CD4-positive, alpha-beta T cell (primary cell): ENCODE measurements at places on chromosomes 2 and 18.

DNA sequence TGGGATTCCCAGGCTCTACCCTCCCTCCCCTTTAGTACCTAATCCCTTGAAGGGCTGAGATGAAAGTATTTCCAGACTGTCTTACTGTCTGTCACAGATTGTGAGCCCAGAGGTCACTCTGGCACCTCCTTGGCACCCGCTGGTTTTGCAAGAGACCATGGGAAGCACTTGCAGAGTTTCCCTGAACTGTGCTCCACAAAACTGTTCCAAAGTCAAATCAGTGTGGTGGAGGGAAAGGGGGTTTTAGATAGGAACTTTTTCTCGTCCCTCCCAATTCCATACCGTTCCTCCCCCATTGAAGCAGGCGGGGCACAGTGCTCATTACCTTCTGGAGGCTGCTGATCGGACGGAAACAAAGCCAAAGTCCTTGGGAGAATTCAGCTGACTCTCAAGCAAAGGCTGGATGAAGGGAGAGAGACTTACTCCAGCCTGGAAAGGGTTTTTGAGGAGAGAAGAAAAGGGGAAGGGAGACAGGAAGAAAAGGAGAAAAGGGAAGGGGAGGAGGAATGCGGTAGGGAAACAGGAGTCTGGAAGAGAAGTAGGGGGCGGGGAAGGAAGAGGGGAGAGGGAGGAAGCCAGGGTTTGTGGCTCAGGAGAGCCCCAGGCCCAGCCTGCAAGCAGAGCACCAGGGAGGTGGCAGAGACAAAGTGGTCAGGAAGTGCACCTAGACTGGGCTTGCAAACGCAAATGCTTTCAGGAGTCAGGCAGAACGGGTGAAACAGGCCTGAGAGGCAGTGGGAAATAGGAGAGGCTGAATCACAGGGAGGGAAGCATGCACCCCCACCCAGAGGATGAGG, 88.4 kb upstream of the SP3 start:
- no peak for DNase-seq

DNA sequence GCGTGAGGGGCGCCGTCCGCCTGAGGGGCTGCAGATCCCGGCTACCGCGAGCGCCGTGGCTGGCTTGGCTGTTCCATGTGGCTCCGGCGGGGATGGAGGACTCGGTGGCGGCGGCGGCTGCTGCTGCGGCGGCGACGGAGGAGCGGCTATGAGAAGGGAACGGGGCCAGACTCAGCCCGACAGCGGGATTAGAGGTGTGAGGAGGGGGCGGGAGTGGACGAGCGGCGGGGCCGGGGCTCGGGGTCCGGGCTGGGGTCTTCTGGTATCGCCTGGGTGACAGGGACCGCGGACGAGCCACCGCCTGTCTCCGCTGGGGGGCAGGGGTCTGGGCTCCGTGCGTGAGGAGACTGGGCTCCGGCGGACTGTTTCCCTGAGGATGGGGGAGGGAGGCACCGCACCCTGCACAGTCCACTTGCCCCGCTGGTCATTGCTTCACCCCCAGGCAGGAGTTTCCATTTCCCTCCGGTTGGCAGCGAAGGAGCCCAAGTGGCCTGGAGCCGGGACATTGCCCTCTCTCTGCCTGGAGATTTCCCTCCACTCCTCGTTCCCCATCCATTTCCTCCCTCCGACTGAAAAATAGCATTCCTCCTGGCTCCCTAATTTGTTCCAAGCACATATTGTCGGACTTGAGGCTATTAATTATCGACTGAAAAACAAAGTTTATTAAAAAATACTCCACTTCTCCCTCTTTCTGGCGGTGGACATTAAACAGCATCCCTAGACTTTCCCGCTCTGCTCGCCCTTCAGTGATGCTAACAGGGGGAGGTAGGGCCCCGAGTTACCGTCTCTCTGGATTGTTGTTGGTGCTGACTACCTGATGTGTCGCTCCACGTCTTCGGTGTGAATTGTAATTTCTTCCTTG, 577 bp downstream of the EHBP1 start:
- no peak for DNase-seq

DNA sequence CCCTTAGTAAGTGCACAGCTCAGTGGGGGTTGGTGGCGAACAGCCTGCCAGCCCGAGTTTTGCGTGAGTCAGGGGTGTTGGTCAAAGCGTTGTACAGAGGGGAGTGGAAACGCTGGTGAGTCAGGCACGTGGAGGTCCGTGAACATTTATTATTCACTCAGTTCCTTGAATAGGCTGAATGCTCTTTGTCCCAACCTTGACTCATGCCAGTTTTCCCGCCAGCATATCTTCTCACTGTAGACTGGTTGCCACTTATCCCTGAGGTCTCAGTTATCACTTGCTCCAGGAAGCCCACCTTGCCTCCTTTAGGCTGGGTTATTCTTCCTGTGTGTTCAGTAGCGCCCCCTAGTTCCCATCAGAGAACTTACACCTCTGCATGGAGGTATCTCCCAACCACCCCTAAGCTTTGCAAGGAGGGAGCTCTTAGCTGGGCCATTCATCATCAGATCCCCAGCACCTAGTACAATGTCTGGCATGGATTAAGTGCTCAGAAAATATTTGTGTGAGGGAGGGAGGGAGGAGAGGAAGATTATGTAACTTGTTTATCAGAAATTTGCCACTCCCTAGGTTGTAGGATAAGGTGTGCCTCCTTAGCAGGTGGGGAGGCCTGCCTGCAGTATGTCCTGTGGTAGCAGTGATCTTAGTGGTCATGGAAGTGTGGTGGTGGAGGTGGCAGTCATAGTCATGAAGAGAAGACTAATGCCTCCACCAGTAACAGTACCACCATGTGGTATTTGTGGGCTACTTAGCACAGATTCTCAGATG, 72.1 kb downstream of the CABLES1 start:
- no peak for DNase-seq

DNA sequence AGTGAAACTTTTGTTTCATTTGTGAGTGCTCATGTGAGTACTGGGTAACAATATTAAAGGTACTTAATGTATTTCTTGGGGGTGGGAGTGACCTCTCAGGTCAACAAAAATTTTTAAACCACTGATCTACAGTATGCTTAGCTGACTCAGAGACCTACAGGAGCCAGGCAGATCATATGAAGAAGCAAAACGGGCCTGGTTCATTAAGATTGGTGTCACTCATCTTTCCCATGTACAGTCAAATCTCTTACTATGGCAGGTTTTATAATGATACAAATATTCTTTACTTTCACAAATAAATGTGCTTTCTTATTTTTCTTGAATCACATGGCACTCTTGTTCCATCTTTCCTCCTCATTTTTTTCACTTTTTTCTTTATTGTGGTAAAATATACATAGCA, 7.7 kb upstream of the TMSB10 start:
- DNase-seq = no peak

- no peak for DNase-seq
These were observed 9.8 kb downstream of the MFSD2B start for GRCh38 chr2:24019729-24020128.
